ENCODE measurements at places on chromosomes 4 and X.

DNA sequence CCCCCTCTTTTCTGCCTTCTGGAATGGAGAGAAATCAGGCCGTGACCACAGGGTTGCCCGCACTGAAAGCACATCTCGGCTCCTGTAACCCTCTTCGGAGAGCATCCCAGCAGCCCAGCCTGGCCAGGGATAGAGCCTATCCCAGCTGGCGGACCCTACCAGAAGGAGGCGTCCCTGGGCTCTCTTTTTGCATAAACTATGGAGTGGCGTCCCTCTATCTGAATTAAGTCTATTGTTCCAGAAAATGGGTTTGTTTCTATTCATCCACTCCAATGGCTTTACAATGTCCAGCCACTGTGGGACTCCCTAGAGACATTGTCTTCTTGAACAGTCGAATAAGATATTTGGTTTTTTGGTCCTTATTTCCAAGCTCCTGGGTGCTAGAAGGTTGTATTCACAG is 689 bp upstream of the NHSL2 start:
- DNase-seq: no peak

DNA sequence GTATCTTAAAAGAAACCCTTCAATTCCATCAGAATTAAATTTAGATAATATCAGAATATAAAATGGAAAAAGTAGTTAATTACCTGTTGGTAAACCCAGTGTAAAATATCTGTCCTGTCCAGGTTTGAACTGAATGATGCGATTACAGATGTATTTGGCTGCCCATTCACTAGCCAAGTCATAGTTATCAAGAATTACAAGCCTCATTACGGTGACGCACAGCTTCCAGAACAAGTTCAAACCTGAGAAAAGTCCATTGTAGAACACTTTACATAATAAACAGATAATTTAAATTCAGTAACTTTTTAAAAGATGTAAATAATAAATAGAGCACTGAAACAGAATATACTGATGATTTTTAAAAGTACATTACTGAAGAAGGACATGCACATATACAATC is 4.4 kb downstream of the GNPDA2 start:
- no peak for DNase-seq

DNA sequence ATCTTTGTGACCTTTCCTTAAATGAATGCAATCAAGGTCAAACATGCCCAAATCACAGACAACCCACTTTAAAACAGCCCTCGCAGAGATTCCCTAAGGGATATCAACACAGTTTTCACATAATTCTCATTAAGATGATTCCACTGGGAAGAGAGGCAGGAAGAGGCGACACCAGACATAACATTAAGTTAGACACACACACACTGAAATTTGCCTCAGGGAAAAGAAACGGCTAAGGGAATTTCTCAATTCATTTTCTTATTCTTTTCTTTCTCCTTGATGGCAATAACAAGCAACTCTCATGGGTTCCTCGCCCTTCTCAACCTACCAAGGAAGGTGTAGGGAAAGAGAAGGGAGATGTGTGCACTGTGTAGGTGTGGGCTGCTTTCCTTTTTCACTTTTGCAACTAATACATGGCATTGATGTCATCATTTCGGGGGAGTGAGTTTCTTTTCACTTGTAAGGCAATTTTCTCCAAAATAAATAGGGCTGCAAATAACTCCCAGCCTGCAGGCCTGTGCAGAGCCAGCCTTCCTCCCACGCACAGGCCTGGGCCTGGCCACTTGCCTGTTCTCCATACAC is 41.4 kb downstream of the SOD3 start:
- DNase-seq: no peak

DNA sequence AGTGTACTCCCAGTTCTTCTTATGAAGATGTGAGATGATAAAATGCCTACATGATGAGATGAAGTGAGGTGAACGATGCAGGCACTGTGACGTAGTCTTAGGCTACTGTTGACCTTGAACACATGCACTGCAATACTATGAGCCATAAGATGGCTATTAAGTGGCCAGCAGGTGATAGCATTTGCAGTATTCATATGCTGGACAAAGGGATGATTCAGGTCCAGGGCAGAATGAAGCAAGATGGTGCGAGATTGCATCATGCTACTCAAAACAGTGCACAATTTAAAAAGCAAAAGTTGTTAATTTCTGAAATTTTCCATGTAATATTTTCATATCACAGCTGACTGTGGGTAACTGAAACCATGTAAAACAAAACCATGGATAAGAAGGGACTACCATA is 781.4 kb downstream of the PCDH18 start:
- DNase-seq: no peak

GRCh38 chr4:107120661-107121060 is 84.5 kb upstream of the DKK2 start:
- no peak for DNase-seq

- DNase-seq: no peak
Observed at GRCh38 chrX:20529301-20529700, 262.6 kb upstream of the RPS6KA3 start.

DNA sequence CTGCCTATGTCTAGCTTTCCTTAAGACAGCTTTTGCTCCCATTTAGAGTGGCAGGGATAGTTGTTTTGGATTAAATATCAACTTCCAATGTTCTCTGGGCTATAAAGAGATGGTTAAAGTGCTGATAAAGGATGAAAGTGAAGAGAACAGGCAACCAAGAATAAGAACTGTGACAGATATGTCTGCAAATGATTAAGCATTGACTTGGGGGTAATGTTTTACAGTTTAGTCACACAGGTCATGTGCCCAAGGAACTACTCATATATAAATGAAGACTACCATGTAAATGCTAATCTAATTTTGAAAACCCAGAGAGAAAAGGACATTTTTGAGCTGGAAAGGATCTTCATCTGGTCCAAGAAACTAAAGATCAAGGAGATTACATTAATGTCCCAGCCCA is 42.1 kb downstream of the RBMX2 start:
- DNase-seq: no peak

GRCh38 chr4:3486541-3487540 is 23.7 kb downstream of the DOK7 start:
- DNase-seq: no peak

DNA sequence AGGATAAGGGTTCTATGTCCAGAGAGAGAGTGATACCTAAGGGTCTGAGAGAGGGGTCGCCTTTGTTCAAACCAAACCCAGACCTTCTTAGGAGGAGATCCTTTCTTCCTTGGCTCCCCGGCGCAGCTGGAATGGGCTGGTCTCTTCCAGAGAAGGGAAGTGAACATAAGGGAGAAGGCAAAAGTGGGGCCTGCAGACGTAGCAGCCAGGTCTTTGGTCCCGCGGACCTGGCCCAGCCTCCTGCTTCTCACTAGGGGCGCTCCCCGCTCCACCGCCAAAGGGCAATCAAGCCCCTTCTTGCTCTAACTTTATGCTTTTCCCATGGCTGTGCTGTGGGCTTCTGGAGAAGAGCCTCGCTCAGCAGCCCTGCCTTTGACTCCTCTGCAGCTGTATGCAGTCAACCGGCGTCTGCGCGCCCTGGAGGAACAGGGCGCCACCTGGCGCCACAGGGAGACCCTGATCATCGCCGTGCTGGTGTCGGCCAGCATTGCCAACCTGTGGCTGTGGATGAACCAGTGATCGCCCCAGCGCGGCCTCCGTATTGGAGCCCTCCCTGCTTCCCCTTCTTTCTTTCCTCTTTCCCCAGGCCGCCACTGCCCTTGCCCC is 6.5 kb downstream of the FATE1 start:
- no peak for DNase-seq

All from NCI-H187 (cell line).